GM06990 (cell line): ENCODE measurements at places on chromosomes 3 and 15.

GRCh38 chr3:108092501-108092900 lies 1.7 kb upstream of the CD47 start:
- DNase-seq: no peak

DNA sequence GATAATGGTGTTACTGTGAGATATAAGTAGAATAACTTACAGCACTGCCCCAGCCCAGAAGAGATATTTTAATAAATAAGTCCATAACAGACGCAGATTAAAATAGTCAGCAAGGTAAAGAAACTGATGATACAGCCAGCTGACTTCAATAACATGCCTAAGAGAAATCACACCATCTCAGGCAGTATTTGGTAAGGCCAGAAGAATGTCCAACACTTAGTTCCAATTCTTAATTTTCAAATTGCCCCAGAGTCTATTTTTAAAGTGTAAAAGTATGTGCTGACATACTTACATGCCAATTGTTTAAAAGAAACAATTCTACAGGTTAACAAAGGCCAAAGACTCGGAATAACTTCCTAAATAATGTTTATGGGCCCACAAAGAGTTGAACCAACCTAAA lies 1.6 kb downstream of the GNB4 start:
- DNase-seq: no peak

DNA sequence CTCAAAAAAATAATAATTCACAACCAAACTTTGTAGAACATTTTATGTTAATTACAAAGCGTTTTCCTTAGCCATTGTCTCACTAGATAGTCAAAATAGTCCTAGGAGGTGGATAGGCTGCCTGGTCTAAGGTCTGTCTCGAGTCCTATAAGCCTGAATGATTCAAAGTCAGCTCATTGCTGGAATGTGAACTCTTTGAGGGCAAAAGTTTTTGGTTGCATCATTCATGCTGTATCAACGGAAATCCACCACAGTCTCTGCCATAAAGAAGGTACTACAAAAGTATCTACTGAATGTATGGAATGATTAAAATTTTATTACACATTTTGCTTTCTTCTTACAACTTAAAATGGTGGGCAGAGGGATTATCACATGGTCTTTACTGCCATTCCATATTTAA lies 387.3 kb upstream of the RARB start:
- DNase-seq: no peak

- DNase-seq: no peak
Measured at GRCh38 chr15:44720460-44721176, 9.3 kb downstream of the B2M start.

- DNase-seq: no peak
Measured at GRCh38 chr3:123098426-123099330, 31.9 kb downstream of the PDIA5 start.

GRCh38 chr3:186308549-186308948 lies 53.5 kb downstream of the DGKG start:
- DNase-seq: no peak

DNA sequence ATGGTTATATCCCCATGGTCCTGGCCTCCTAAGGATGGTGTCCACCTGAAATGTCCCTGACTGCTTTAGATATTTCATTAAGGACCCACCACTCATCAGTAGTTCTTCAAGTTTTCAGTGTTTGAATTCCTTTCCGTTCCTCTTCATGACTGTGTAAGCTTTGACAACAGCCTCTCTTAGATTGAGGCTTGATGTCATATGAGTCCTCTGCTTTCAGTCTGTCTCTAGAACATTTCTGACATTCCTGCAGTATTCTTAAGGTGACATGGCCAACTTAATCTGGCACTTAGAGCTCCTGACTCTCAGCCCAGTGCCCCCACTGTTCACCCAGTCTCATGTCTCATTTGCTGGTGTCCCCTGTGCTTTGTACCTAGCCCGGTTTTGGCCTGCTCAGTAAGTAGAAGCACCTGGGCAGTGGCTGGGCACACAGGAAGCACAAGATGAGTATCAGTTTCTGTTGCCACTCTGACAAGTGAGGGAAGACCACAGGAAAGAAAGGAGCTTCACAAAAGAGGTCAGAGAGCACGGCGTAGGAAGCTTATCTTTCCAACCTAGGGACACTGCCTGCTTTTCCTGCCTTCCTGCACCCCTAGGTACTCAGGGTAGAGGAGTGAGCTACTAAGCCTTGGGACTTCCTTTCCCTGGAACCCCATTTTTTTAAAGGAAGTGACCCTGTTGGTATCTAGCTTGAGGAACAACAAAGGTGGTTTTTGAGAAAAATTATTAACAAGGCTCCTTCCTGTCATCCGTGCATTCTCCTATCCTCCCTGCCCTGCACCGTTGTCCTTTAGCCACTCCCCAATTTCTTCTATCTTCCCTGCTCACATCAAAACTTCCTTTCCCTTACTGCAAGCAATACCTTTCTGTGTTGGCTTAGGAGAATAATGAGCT lies 103.1 kb downstream of the KLHL25 start:
- peak; percentile 71 for DNase-seq

DNA sequence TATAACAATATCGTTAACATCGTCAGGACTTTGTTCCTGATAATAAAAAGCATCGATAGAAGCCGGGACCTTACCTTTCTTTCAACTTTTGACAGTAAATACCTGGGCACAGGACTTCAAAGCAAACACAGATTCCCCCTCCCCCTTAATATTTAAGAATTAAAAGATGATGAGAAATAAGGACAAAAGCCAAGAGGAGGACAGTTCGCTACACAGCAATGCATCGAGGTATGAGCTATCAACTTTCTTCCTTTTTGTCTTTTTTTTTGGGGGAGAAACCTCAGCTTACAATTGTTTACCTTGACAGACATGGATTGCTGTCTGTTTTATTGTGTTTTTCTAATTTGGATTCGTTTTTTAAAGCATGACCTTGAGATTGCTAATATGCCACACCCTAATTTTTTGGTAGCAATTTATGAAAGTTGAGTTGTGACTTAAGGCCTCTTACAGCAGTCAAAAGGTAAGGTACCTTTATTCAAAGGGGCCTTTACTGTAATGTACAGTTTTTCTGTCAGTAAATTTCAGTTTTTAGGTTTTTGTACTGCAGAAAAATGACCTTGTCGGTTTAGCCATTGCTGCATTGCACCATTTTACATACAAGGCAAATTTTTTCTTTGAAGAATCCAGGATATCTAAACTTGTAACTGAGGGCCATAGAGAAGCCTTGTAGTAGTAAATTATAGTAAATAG lies 1.1 kb downstream of the CHD2 start:
- DNase-seq: no peak

- no peak for DNase-seq
Measured at GRCh38 chr3:172376402-172376801, 71.9 kb downstream of the GHSR start.

GRCh38 chr15:88804257-88804656 lies 1.0 kb downstream of the ACAN start:
- no peak for DNase-seq

- no peak for DNase-seq
Measured at GRCh38 chr15:61315471-61315870, 86.4 kb upstream of the RORA start.

DNA sequence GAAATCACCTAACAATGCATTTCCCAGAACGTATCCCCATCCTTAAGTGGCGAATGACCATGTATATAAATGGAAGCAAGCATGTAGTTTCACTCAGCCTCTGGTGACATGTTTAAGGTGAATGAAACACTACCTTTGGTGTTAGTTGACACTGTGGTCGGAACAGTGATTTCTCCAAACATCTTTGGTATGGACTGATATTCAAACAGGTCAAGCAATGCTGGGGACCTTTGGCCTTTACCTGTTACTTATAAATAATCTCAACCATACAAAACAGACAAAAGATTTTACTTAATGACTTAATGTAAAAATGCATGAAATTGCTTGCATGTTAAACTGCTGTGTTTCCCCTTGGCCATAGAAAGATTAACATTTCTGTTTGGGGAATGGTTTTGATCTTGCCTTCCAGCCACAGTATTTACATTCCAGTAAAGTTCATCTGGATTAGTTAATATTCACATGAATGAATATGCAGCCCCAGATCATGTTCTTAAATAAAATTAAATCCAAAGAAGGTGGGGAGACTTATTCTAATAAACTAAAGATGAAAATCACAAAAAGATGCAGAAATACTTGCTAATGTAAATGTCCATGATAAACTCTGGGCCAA lies 74.4 kb upstream of the HES1 start:
- DNase-seq: no peak

DNA sequence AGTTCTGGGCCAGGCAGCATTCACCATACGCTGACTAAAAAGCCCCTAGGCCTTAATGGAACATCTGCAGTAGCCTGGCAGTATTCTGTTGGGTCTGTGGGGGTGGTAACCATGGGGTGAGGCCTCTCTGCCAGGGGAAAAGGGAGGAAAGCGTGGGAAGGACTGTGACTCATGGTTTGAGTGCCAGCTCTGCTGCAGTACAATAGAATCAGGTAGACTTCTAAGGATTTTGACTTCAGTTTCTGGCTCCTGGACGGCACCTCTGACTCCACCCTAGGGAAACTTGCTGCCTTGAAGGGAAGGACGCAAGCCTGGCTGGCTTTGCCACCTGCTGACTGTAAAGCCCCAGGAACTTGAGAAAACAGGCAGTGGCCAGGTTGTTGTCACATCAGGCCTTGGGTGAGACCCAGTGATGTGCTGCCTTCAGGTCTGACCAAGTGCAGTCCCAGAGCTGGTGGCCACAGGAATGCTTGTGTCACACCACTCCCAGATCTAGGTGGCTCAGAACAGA lies 148.6 kb downstream of the SUCNR1 start:
- DNase-seq: peak; percentile 6
